ENCODE measurements at places on chromosomes 3 and 15.
A peak's percentile ranks its signal among the peaks of the same experiment; 100 is the strongest.

- no peak for DNase-seq
Measured at GRCh38 chr15:52636459-52636858, 42.7 kb downstream of the ATOSA start.

DNA sequence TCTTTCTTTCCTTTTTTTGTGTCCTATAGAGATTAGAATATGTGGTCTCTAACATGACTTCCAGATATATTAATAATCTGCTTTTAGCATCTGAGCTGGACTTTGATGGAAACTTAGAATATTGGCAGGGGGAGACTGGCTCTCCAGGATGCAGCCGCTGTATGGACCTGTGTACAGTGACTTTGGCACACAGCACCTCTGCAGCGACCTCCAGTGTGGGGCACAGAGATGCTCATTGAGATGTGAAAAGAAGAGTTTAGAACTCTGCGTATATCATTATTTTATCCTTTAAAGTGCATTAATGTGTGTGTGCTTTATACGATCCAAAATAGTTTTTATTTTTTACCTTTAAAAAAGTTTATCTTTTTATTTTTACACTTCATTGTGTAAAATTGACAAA, 18.3 kb downstream of the CFAP161 start:
- DNase-seq: no peak

DNA sequence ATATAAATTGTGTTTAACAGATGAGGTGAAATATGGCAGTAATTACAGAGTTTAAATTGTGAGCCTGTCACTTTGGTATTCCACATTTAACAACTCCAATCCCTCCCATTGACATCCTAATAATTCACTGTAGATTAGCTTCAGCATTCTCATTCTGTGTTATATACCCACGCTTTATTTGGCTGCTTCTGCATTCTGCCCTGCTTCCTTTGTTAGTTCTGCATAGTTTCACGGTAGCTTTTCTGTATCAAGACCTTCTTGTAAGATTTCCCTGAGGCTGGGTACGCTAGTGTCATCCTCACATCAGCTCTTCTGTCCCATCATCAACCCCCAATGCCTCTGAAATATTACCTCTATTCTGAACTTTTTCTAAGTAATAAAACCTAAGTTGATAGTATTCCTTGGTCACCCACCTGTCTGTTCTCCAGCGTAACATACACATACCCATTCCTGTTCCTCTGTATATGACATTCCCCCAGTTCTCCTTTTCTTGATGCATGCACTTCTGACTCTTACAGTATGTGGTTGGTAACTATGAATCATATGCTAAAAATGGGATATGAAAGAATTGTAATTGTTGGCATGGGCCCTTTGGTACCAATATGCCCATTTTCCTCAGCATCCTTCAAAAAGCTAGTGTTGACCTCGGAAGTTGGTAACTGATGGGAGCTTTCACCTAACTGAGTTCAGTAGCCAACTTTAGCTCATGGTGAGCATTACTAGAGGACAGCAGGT, 171.2 kb downstream of the KLHL25 start:
- DNase-seq: peak; percentile 28

DNA sequence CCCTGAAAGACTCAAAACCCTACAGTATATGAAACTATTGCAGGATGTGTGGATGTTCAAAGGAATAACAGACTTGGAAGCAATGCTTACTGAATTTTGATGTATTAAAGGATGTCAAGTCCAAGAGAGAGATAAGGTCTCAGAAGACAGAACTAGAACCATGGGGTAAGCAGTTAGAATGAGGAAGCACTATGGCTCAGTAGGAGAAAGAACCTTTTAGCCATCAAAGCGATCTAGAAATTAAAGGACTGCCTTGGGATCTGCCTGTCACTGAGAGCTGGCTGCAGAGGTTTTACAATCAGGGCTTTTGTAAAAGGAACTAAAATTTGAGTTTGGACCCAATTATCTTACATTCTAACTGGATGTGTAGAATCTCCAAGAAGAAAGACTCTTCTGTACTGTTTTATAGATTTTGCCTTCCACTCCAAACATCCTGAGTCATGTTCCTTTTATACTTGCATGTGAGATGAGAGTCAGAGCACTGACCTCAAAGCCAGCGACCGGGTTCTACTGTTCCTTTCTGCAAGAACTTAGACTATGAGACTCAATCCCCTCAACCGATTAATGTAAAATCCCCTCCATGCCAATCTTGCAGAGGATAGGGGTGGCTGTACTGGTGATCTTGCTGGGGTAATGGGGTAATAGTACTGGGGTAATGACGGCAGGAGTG, 412.3 kb upstream of the TPRG1 start:
- DNase-seq: no peak

GRCh38 chr3:98680723-98681122, 82.4 kb upstream of the ST3GAL6 start:
- DNase-seq: no peak

GRCh38 chr3:32502946-32503286, 264 bp upstream of the CMTM6 start:
- no peak for DNase-seq

DNA sequence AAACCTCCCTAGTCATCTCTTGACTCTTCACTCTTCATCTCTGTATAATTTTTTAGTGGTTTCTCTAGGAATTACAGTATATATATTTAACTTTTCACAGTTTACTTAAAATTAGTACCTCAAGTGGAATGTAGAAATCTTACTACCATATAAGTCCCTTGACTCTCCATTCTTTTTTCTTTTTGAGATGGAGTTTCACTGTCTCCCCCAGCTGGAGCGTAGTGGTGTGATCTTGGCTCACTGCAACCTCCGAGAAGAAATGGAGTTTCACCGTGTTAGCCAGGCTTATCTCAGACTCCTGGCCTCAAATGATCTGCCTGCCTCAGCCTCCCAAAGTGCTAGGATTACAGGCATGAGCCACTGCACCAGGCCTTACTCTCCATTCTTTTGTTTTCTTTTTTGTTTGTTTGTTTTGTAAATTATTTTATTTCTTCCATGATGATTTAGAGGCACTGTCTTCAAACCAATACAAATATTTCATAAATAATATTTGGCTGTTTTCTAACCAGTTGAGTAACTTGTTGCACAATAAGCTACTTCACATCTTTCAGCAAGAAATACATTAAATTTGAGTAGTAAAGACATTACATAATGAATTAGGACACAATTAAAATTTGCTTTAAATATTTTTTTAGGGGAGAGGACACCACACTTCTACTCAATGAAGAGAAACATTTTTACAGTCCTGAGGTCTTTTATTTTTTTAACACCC, 144.8 kb downstream of the RBPMS2 start:
- DNase-seq: no peak

- DNase-seq: no peak
Measured at GRCh38 chr15:63421433-63421832, 39.8 kb upstream of the CA12 start.

DNA sequence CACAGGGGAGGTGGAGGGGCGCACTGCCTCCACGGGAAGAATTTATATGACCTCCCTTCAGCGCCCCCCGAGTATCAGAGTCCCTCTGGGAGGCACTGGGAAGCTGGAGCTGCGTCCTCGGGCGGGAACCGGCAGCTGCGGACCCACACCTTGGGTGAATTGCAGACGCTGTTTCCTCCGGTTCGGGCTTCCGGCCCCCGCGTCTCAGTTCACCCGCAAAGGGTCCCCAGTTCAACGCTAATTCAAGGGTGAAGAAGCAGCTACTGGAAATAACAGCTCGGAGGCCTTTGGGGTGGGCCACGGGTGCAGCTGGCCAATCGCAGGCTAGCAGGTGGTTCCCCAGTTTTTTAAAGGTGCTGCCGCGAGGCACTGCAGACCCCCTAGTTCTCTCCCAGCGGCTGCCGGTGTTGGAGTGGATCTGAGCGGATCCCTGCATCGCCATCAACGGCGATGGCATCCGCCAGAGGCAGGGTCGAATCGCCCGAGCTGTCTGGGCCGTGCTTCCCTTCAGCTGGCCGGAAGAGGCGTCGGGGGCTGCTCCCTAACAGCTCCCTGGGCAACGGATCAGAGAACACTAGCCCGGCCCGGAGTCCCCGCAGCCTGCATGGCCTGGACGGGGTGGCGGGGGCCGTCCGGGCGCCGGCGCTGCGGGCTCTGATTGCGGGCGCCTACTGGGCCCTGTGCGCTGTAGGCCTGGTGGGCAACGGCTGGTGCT, 19.4 kb upstream of the ADAMTS7 start:
- DNase-seq: peak; percentile 46

GRCh38 chr15:79887054-79887930, 9.5 kb downstream of the MTHFS start:
- DNase-seq: peak; percentile 17

DNA sequence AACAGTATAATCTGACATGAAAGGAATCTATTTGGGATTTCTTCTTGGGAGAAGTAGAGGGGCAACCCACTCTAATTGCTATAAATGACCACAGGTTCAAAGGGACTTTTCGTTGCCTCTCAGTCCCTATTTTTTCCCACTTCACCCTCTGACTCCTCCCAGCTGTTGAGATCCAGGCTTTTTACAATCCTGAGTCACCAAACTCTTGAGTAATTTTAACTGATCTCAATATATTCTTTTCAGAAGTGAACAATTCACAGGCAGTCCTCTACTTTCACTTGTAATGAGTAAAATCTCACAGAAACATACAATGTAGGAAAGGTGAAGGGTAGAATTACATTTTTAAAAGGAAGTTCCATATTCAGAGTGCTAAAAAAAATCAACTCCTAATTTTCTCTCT, 44.6 kb downstream of the EIF4E3 start:
- peak; percentile 74 for DNase-seq

GRCh38 chr15:47870956-47871625, 153.8 kb downstream of the SEMA6D start:
- no peak for DNase-seq

DNA sequence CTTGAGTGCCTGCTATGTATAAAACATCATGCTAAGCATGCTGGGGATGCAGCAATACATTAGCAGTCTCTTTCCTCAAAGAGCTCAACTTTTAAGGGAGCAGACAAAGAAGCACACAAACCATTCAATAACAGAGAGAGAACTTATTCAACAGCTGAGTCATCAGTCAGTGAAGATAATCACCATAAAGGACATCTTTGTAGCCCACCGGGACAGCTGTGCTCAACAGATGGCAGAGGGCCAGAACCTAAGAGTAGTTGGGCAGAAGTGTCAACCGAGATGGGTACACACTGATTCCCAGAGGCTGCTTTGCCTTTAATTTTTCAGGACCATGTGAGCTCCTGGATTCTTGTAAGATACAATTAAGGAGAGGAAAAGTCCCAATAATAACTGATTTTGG, 4.2 kb upstream of the RAB8B start:
- no peak for DNase-seq

GRCh38 chr15:58065445-58066041, at the start of gene ALDH1A2:
Gene ALDH1A2, minus strand, starts transcription at chr15:58065711. Its CDS starts 61 bp downstream, at chr15:58065650.
- no peak for DNase-seq

- peak; percentile 36 for DNase-seq
Measured at GRCh38 chr15:81225161-81225671, 28.5 kb downstream of the IL16 start.

DNA sequence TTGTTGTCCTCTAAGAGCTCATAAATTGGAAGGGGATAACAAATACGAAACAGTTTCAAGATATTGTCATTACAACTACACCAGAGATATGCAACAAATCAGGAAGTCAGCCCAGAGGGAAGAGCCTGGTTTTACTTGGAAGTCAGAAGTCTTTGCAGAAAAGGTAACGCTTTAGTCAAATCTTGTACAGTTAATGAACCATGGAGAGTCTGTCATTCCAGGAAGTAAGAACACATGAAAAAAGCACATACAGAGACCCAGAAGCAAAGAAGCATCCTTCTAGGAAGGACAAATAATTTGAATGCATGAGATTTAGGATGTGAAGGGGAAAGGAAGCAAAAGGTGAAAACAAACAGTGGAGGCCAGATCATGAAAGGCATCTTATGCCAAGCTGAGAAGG, 19.6 kb downstream of the DYNC1LI1 start:
- no peak for DNase-seq

DNA sequence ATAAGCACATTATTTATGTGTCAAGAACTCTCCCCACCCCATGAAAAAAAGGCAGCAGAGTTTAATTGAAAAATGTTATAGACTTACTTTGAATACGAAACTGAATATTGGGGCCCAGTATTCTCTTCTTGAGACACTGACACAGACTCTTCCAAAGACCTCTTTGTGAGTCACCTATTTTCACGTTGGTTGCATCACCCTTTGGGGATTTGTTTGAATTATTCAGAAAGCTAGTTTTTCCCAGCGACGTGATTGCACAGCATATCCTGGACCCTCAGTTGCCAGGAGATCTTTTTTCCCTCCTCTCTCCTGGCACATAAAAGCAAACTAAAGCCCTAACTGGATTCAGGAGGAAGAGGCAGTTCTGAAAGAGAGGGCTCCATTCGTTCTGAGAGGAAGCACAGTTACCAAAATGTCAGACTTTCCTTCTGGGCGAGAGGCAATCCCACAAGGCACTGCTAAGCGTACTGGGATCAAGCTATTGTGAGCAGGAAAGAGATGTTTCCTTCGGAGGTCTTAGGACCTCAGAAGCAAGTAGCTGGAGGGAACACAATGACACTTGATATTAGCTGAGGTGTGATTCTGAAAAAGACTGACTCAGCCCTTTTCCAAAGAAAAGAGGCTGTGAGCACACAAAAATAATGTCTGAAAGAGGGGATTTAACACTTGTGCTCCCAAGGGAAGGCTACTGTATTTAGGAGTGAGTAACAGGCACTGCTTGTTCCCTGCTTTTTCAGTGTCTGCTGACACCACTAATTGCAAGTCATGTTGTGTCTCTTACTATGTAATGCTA, 65.8 kb upstream of the CADPS start:
- DNase-seq: no peak

GRCh38 chr3:98521897-98522543, 682 bp downstream of the CLDND1 start:
- peak; percentile 60 for DNase-seq

- peak; percentile 35 for DNase-seq
Measured at GRCh38 chr3:36774052-36774451, 9.7 kb upstream of the DCLK3 start.

DNA sequence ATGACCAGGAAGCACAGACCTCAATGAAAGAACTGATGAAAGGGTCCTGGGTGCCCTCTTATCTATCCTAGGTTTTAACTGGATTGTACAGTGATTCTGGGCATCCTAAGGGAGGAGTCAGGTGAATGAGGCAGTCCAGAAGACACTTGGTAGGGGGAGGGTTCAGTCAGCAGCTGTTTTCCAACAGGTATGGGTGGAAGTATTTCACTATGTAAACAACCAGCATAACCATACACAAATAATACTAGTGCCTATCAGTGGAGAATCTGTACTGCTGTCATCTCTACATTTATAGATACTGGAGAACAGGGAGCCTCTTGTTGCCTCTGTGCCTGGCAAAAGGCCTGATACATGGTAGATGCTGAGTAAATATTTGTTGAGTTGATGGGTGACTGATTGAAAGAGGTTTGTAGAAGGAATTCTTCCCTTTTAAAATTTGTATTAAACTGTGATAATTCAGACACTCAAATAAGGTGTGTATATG, 328.5 kb downstream of the RBMS3 start:
- no peak for DNase-seq

Data from AG20443 (cell line).